Epithelial cell of proximal tubule (primary cell): ENCODE measurements at places on chromosomes 2 and 18.

- DNase-seq = no peak
Observed at GRCh38 chr2:143764261-143764660, 635.0 kb downstream of the ARHGAP15 start.

DNA sequence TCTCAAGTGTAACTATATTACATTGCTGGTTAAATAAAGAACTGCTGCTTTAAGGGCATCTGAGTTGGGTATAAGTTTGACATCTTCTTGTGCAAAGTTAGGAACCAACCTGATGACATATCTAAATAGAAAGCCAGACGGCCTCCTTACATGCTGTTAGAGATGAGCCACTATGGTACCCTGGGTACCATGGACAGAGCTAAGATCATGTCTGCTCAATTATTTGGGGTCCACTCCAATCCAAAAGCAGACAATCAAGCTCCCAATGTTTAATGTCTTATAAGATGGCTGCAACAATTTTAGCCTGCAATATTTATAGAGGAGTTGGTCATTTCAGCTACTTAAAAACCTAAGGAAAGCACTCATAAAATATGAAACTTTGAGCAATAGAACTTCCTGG lies 86.2 kb downstream of the UPP2 start:
- no peak for DNase-seq

DNA sequence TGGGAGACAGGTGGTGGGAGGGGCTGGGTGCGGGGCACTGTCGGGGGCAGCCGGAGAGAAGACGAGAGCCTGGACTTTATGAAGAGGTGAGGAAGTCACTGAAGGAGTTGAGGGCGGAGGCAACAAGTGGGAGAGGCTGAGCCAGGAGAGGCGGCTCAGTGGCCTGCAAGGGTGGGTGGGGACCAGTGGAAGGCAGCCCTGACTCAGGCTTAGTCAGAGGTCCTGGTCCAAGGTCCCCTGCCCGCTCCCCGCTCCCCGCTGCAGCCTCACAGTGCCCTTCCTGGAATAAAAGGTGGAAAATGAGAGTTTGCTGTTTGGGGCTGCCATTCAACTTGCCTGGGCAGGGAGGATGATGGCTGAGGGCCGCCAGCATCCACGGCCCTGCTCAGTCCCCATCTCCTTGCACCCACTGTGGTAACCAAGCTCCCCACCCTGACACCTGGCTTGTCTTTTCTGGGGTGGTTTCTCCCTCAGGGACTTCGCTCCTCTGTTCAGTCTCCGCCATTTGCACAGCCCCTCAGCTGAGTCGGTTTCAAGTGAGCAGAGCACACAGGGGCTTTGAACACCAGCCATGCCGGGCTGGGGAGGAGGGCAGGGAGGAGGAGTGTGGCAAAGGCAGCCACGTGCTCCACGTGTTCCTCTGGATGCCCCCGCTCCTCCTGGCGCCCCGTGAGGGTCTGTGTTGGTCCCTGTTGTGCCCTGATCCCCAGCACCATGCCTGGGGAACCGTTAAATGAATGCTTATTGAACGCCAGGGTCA lies 13.7 kb upstream of the RALB start:
- no peak for DNase-seq

GRCh38 chr2:114405247-114406116 lies 37.0 kb upstream of the DPP10 start:
- no peak for DNase-seq

GRCh38 chr2:61536180-61536571 lies 2.0 kb downstream of the XPO1 start:
- DNase-seq = no peak

GRCh38 chr2:88824951-88825350 lies 133.5 kb downstream of the RPIA start:
- no peak for DNase-seq

- DNase-seq = no peak
Observed at GRCh38 chr2:60710707-60711106, 45.4 kb upstream of the PAPOLG start.

- no peak for DNase-seq
Observed at GRCh38 chr18:54130177-54130576, 94.3 kb downstream of the MBD2 start.

GRCh38 chr2:27175330-27175729 lies 26.5 kb downstream of the TCF23 start:
- DNase-seq = no peak

- DNase-seq = no peak
Observed at GRCh38 chr2:58110765-58111164, 64.2 kb downstream of the VRK2 start.

- no peak for DNase-seq
Observed at GRCh38 chr2:65350651-65351056, 81.7 kb downstream of the SPRED2 start.

GRCh38 chr18:56649996-56650395 lies 1.2 kb upstream of the WDR7 start:
- DNase-seq = no peak

- DNase-seq = peak; percentile 64
Observed at GRCh38 chr2:160666154-160667060, 172.8 kb upstream of the RBMS1 start.

DNA sequence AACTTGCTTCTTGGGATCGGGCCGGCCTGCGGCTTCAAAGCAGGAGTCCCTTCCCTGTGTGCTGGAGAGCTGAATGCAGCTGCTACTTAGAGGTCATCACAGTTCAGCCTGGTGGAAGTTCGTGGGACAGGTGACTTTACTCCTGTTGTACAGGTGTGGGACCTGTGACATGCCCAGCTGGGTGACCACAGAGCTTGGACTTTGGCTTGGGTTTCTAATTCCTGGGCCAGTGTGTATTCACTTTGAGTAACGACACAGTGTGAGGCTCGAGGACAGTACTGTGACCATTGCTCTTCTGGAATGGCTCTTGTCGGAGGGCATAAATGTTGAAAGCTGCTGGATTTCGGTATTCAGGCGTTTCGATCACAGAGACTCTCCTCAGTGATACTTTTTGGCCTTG lies 114.5 kb downstream of the STPG4 start:
- DNase-seq = no peak

DNA sequence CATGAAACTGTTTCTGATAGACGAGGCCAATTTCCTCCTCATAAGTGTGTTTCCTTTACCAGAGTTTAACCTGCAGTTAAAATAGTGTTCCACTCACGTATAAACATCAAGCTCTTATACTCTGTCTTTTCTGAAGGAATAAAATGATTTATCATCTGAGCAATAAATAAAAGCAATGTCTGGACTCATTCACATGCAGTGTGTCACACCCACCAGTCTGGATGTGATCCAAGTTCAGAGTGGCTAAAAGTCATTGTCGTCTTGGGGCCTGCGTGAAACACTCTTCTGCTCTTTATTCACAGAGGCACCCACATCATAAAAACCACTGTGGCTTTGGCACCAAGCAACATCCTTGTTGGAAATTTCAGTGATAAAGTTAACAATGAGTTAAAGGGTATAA lies 19.5 kb upstream of the SLC9A4 start:
- no peak for DNase-seq

DNA sequence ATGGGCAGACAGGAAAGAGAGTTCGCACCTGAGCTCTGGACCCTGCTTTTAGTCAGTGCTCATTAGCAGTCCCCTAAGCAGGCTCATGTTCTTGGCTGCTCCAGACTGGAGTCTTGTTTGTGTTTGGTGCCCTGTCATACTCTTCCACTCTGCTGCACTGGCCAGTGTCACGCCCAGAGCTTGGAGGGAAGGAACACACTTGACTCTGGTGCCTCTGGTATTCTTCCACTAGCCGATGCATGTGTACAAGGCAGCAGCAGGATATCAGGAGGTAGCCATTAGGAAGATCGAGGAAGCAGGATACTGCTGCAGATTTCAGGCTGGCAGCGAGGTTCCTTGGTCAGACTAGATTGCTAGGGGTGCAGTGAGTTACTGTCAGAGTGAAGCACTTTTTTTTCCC lies 81.4 kb upstream of the B3GNT2 start:
- no peak for DNase-seq

DNA sequence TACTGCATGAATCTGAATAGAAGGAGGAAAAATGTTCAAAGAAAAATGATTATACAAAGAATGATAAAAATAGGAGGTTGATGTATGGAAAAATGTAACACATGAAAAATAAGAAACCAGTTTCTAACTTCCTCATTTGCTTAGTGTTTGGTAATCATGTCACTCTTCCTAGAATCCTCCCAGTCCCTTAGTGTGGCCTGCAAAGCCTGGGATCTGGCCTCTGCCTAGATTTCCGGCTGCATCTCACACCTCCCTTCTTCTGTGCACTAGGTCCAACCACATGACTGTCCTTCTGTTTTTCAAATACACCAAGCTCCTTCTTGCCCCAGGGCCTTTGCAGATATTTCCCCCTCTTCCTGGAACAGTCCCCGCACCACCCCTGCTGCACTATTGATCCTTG lies 76.8 kb upstream of the RBMS1 start:
- DNase-seq = no peak

DNA sequence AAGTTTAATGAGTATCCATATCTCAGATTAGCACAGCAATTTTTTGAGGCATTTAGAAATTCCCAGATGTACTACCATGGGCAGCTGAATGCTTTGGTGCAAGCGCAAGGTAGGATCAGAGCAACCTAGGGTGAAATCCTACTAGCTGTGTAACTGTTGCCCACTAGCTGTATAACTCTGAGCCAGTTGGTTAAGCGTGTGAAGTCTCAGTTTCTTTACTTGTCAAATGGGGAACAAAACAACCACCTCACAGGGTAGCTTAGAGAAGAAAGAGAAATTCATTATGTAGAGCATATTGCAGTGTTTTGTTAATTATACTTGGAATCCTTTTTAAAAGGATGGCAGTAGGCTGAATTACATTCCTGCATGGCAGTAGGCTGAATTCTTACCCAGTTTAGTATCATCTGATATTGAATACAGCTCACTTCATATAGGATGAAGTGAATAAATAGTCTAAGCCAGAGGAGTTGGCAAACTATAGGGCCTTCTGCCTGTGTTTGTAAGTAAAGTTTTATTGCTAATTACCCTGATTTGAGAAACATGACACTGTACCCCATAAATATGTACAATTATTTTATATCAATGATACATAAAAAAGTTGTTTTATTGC lies 180.7 kb downstream of the PLCL1 start:
- no peak for DNase-seq

- peak; percentile 43 for DNase-seq
Observed at GRCh38 chr2:81658227-81658626, 1353.7 kb upstream of the LRRTM1 start.

- DNase-seq = no peak
Observed at GRCh38 chr2:42562474-42563144, 5.8 kb upstream of the MTA3 start.

GRCh38 chr2:234414596-234414995 lies 82.3 kb downstream of the ARL4C start:
- DNase-seq = no peak

DNA sequence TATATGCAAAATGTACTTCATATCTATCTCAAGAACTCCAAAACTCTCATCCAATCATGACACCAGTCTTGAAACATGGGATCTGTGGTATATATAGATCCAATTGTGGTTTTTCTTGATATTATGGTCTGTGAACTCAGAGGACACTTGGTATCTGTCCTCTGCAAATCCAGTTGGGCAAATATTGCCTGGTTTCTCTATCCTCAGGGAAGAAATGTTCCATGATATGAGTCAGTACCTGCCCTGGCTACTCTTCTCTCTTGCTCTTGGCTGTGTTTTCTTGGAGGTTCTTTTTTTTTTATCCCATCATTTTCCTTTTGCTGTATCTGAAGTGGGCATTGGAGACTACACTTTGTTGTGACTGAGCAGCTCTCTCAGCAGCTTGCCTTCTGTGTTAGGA lies 10.9 kb downstream of the NBEAL1 start:
- no peak for DNase-seq

DNA sequence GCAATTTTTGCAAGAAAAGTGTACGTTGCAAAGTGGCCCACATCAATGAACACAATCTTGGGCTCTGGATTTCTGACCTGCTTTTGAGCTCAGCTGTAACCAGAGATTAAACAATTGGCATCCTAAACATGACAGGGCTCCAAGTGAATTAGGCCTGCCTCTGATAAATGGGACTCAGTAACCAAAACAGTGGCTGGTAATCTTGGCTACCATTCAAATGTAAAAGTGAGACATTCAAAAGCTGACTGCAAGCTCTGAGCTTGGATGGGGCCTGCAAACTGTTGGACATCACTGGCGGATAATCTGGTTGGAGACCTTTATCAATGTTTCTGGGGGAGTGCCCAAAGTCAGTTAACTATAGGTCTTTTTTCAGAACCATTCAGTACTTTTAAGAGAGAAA lies 160.7 kb downstream of the RAB3GAP1 start:
- DNase-seq = no peak

GRCh38 chr2:73907840-73908452 lies 15.1 kb downstream of the ACTG2 start:
- DNase-seq = no peak

DNA sequence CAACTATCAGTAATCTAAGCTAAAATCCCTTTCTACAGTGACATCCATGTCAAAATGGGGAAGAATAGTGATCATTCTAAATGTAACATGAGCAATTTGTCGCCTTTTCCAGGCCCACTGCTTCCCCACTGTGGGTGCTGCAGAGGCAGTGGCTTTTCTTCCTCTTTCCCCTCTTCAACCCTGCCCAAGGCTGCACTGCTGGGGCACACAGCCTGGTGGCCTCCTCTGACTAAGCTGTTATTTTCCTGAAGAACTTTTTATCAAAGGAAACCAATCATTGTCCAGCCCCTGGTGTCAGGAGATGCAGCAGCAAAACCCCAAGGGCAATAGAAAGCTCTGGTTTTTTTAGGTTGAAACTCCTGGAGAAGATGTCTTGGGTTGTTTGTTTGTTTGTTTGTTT lies 117.6 kb upstream of the KLF7 start:
- no peak for DNase-seq

DNA sequence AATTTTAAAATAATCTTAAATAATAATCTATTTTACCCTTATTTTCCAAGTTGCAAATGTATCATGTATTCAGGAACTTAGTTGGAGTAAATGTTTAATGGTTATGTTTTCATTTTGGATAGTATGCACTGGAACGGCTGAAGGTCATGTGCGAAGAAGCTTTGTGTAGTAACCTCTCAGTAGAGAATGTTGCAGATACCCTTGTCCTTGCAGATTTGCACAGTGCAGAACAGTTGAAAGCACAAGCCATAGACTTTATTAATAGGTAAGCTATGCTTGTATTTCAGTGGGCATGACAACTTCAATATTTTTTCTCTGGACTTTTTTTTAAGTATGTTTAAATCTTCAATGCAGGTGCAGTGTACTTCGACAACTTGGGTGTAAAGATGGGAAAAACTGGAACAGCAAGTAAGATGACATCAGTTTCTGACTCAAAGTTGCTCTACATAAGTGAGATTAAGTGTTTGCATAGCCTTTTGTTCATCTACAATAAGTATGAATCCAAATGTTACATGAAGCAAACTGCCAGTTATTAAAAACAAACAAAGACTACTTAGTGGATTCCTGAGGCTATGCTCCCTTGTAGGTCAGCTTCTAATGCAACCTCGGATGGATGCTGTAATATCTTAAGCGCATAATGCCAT lies 63.1 kb downstream of the SPOPL start:
- DNase-seq = no peak

GRCh38 chr18:58566556-58567292 lies 62.2 kb downstream of the ALPK2 start:
- no peak for DNase-seq

DNA sequence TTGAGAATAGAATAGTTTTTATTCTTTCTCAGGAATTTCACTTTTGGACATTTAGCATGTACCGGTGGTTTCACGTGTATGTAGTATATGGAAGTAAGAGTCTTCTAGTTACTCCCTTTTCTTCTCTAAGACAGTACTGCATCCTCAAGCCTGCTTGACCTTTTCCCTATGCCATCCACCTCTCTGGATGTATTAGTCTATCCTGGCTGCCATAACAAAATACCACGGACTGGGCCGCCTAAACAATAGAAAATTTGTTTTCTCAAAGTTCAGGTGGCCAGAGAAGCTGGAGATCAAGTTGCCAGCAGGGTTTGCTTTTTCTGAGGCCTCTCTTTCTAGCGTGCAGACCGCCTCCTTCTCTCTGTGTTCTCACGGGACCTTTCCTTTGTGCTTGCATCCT lies 1.3 kb upstream of the CMPK2 start:
- DNase-seq = no peak
